ENCODE measurements at places on chromosomes 12 and 14. TPM values are rescaled to one million over a fixed set of nuclear protein-coding genes. Genes with fewer than 3 reads are reported as not detected.

- no peak overlapping the region for H3K4me3 ChIP-seq
- H3K27ac ChIP-seq = no peak overlapping the region
- no peaks in the 10 kb centered on the region for H3K36me3 ChIP-seq
- H3K27me3 ChIP-seq = no peaks in the 10 kb centered on the region
- no peaks in the 10 kb centered on the region for H3K4me1 ChIP-seq
- no peak for DNase-seq
These were observed 334.9 kb downstream of the RMST start for GRCh38 chr12:97797473-97797872.

PIANP gene
- total RNA-seq = 1.4 TPM

DNA sequence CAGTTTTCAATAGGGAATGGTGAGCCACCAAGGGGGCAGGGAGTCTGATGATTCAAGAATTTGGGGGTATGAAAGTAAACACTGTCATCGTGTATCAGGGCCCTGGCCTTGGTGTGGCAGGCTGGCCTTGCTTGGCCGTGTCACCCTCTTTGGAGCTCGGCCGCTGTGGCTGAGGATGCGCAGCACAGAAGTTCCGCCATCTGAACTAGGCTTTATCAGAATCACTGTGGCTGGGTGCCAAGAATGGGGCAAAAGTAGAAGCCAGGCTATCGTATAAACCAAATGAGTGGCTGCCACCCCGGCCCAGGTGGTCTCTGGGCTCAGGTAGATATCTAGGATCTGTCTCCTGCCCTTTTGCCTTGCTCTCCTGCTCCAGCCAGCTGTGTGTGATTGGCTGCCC lies 137.4 kb downstream of the PAPOLA start:
- no peaks in the 10 kb centered on the region for H3K36me3 ChIP-seq
- no peaks in the 10 kb centered on the region for H3K27me3 ChIP-seq
- H3K4me1 ChIP-seq = no peaks in the 10 kb centered on the region
- no peak overlapping the region for H3K27ac ChIP-seq
- no peak for DNase-seq

- DNase-seq = no peak
- H3K27me3 ChIP-seq = no peaks in the 10 kb centered on the region
- no peaks in the 10 kb centered on the region for H3K4me1 ChIP-seq
These were observed 38.1 kb downstream of the BBS10 start for GRCh38 chr12:76310110-76310509.

HOXC5 gene
- not detected for total RNA-seq

PTPRO gene
- 8.5 TPM for total RNA-seq

DNA sequence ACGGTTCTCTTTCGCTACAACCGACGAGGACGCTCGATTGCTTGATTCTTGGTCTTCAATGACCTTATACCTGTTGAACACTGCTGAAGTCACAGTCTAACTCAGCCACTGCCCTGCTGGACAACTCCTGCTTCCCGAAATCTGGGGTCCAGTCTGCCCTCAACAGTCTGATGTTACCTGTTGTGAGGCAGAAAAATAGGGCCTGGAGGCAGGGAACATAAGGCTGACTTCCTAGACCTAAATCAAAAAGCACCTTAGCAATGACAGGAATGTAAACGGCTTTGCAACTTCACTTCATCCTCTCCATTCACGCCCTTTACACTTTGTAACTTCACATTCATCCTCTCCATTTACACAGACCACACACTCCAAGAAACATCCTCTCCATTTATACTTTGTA lies 597 bp upstream of the GLTP start:
- peaks cover 4% of the 10 kb centered on the region for H3K36me3 ChIP-seq
- peak overlapping the region; percentile 61 for H3K4me3 ChIP-seq
- DNase-seq = no peak
- peaks cover 25% of the 10 kb centered on the region for H3K4me1 ChIP-seq

HOXC12 gene
- total RNA-seq = not detected

MLF2 gene
- total RNA-seq = 119 TPM

GRCh38 chr14:63045234-63045611 lies at the start of gene KCNH5:
Gene KCNH5, minus strand, starts transcription at chr14:63045458. Its CDS starts 272 bp downstream, at chr14:63045186.
- no peak for DNase-seq
- H3K27me3 ChIP-seq = no peaks in the 10 kb centered on the region
- H3K27ac ChIP-seq = no peak within 1 kb of the TSS

DNA sequence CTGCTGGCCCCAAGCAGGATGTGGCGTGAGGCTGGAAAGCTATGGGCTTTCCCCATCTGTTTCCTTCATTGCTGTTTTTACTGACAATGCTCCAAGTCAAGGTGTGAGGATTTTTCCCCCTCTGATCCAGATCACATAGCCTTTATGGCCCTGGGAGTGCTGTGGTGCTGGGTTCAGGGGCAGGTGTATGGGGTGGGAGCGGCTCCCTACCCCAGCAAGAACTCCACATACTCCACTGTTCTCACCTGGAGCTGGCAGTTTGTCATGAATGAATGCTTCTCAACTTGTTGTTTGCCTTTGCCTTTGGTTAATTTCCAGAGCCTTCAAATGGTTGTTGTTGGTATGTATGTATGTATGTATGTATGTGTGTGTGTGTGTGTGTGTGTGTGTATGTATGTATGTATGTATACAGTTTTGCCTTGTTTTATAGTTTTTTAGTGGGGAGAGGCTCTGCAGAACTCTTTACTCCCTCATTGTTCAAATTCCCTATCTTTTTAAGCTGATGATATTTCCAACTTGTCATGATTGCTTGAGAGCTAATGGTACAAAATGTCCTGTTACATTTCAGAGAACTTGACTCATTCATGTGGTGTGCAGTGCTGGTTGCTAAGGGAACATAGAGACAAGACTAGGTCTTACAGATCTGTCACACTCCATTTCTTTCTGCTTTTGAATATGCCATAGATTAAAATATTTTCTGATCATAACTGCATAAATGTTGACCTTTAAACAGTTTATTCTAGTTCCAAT lies 36.6 kb upstream of the ASPG start:
- H3K27me3 ChIP-seq = no peaks in the 10 kb centered on the region
- no peaks in the 10 kb centered on the region for H3K36me3 ChIP-seq
- no peak overlapping the region for H3K4me3 ChIP-seq
- no peaks in the 10 kb centered on the region for H3K4me1 ChIP-seq

All from naive thymus-derived CD4-positive, alpha-beta T cell (primary cell).